GM12892 (cell line): ENCODE measurements at places on chromosomes 3 and 15.
A peak's percentile ranks its signal among the peaks of the same experiment; 100 is the strongest.

GRCh38 chr15:73930371-73930770 is 4.1 kb downstream of the LOXL1 start:
- no peak for DNase-seq

- DNase-seq: no peak
Measured at GRCh38 chr3:10869460-10869859, 53.4 kb downstream of the SLC6A11 start.

- no peak for DNase-seq
Measured at GRCh38 chr3:195512798-195513345, 30.3 kb downstream of the PPP1R2 start.

DNA sequence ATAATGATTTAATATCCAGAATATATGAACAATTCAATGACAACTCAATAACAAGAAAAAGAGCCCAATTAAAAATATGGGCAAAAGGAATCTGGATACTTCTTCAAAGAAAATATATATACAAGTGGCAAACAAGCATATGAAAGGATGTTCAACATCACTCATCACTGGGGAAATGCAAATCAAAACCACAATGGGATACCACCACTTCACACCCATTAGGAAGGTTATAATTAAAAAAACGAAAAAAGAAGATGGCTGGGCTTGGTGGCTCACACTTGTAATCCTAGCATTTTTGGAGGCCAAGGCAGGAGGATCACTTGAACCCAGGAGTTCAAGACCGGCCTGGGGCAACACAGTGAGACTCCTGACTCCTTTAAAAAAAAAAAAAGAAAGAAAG is 4.1 kb downstream of the CCDC12 start:
- no peak for DNase-seq

GRCh38 chr3:122030381-122031122 is 8.5 kb upstream of the ILDR1 start:
- DNase-seq: no peak

DNA sequence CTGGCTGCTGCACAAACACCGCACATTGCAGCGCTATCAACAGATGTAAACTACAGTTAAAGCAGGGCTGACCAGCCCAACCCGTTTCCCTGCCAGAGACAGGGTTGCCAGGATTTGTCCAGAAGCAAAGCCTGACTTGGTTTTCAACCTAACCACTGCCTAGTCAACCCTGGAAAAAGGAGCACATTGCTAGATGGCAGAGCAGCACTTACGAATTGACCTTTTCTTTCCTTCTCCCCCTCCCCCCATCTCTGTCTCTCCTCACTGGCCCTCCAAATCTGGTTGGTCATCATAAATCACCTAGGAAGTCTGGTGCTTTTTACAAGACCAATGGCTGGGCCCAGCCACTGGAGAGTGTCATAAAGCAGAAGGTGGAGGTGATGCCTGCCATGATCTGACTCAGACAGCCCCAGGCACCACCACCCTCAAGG is 51.3 kb downstream of the ABCC5 start:
- DNase-seq: no peak

GRCh38 chr15:81751816-81752545 is 293.8 kb downstream of the MEX3B start:
- DNase-seq: no peak

DNA sequence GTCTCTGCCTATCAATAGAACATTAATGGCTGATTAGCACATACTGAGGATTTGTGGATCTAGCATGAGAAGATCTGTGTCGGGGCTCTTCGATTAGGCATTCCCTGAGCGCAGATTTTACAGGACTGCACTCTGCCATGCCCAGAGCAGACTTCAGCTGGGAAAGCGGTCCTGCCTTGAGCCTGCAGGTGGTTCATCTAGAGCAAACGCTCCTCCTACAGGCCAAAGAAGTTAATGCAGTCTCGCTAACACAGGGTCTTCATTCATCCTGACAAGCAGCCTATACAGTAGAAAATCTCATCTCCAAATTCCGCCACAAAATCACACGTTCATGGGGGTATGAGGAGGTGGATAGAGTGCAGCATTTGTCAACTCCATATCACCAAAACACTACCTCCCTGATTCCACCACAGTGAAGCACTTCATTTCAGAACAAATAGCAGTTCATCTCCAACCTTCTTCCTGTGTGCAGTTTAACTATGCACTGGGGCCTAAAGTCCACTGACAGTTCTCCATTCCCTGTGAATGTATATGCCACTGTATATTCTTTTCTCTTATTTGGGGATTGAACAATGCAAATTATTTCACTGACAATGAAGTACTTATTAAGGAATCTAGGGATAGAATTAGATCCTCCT is 405.8 kb downstream of the IGSF11 start:
- DNase-seq: peak; percentile 19

GRCh38 chr15:96564546-96564945 is 234.0 kb downstream of the NR2F2 start:
- no peak for DNase-seq

DNA sequence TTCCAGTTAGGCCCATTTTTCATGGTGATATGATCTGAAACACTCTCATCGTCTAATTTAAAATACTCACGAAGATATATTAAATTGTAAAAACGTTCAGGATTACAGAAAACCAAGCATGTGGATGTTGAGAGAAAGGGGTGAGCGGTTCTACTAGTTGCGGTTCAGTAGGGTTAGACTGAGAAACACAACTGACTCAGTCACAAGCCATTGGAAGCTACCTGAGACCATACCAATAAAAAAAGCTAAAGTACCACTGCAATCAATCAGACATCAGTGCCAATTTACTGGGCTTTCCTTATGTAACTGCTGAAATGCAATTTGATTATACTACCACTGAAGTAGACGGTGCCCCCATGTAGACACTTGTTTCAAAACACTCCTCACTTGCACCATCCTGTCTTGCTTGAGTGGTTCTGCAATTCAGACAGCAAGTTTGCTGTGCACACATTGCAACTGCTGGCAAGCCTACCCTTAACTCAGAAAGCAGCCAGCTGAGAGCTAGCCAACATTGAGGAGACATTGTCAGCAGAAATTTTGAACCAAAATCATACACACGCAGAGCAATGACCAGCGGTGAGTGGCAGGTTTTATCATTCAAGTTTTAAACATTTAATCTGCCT is 368.7 kb upstream of the ARHGEF26 start:
- no peak for DNase-seq

GRCh38 chr3:130604806-130605205 is 87.8 kb downstream of the COL6A6 start:
- DNase-seq: no peak

DNA sequence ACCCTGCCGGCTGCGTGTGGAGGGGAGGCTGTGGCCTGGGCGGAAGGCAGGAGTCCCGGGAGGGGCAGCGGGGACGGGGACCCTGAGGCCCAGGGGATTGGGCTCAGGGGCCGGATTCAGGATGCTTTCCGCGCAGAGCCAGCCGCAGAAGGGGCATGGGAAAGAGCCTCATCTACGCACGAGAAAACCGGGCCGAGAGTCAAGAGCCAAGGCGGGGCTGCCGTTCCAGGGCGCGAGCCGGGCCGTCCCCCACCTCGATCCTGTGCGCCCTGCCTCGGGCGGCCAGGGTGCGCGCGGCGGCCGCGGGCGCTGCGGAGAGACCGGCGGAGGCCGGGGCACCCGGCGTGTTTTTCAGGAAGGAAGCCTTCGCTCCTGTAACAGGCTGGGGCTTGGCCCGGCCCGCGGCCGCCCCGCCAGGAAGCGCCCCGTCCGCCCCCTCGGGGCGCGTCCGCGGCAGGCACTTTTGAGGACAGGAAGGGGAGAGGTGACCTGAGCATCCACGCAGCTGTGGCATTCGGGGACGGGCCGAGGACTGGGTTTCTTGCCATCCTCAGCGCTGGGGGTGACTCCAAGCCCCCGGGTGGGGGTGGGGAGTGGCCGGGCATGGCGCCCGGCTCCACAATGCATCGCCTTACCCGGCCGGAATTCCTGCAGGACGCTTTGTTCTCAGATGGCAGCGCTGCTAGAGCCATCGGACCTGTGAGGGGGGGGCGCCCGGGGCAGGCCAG is 62.3 kb upstream of the GATA2 start:
- no peak for DNase-seq

DNA sequence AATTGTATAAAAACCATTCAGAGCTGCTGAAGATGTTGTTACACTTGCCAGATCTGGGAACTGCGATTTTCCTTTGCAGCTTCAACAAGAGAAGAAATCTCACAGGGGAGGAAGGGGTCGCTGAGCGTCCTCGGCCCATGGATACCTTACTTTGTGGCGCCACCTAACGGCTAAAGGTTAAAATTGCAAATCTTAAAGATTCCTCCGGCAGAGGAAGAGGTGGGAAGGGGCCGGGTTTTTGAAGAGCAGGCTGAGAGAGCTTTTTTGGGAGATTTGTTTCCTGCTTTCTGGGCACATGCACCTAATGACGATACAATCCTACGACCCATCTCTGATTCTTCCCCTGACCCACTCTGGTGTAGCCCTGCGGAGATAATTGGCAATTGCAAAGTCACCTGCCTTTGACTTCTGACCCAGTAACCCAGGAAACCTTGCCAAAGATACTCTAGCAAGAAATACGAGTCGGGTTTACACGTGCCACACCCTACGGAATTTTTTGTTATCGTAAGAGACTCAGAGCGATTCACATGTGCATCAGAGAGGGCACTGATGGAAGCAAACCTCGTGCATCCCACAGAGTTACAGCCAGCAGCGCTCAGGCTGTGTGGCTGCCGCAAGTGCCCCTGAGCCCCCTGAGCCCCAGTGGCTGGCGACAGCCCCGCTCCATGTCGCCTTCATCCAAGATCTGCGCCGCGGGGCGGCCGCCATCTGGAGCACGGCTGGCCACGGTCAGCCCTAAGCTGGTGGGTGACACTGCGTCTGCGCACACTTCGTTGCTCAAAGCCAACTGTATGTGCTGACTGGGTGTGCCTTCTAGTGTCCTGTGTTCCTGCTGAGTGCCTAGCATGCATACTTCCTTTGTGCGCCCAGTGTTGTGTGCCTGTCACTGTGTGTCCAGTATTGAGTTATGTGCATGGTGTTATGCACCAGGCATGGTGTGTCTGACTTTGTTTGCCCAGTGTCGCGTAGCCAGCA is 55.2 kb upstream of the CHRNA7 start:
- DNase-seq: peak; percentile 25

GRCh38 chr3:159273608-159274007 is 471.8 kb downstream of the MFSD1 start:
- DNase-seq: no peak

DNA sequence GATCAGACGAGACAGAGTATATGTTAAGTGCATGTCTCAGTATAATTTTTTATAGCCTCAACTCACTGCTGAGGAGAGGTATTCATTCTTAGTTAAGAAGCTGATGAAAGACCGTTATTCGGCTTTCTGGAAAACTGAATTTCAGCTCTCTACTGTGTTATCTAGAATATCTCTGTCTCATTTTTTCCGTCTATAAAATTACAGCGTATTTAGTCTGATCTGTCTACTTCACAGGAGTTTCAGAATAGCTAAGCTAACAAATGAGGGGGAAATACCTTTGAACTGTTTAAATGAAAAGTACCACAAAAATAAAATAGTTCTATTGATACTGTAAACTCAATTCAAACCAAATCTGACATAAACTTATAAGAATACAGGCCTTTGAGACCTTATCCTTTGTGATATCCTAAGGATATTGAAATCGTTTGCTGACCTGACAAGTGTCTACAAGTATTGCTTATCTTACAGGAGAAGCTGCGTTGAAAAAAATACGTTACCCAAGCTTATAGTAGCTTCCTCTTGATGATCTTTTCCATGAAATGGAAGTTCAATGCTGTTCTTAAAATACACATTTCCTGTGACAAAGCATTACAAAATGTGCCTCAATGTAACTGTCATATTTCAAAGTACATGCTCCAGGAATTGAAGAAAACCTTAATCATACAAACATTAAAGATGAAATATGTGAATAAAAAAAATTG is 104.6 kb downstream of the IL1RAP start:
- no peak for DNase-seq

- no peak for DNase-seq
Measured at GRCh38 chr3:86826292-86826691, 164.7 kb downstream of the VGLL3 start.

GRCh38 chr3:13188975-13189374 is 115.7 kb upstream of the IQSEC1 start:
- no peak for DNase-seq

DNA sequence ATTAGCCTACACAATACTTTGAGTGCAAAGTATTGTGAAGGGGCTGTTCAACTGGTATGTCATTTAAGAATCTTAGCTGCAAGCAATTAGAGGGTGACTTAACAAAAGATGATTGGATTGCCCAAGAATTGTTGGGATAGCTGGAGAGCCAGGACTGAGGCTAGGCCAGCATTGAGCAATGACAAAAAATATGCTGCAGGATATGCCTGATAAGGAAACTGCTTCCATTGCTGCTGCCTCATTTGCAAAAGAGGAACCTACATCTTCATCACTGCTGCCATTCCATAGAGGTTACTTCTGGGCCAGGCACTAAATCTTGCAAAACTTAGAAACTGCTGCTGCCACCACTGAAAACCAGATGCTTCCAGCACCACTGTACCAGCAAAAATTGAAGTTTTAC is 108.0 kb upstream of the TBC1D5 start:
- DNase-seq: no peak
